ENCODE measurements at places on chromosomes 12 and 14.

DNA sequence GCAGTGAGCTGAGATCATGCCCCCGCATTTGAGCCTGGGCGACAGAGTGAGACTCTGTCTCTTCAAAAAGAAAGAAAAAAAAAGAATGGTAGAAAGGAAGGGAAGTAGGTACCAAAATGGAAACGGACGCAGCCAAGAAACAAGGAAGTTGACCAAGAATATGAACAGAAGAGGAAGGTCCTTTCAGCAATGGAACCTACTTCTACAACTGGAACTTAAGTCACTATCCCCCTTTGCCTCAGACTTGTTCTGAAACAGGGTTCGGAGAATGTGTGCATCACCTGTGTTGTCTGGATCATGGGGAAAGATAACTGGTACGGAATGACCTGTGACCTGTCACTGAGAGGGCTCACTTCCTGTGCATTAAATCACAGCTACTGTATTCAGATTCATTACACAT, 43.9 kb upstream of the RNASE1 start:
- DNase-seq = no peak

DNA sequence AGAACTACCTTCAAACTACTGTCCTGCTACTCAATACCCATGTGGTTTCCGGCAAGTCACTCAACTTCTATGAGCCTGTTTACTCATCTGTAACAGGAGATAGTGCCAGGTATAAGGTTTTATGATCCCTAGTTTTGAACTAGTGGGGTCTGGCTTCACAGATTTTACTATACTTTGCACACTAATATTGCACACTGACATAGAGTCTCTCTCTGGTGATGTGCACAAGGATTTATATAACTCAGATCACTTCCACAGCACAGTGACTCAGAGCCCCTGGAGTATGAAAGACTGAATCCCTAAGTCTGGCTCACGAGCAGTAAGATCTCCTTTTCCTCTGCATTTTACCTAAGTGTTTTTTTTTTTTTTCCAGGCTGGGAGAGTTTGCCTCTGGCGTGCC, 69.7 kb upstream of the SLC38A2 start:
- DNase-seq = no peak

DNA sequence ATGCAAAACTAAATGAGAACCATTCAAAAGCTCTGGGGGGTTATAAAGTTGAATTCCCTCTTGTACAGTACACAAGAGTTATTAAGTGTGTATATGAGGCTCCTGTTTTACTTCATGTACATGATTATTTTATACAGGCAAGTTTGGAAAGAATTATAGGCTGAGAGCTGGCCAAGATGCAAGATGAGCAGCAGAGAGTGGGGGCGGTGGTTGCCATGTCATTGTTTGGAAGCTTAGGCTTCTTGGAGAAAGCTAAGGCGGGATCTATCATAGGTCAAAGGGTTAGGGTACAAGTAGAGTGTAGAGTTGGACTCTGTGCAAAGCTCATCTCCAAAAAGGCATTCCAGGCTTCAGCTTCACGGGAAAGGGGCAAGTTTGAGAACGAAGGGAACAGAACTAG, 297.1 kb upstream of the TBX3 start:
- no peak for DNase-seq

DNA sequence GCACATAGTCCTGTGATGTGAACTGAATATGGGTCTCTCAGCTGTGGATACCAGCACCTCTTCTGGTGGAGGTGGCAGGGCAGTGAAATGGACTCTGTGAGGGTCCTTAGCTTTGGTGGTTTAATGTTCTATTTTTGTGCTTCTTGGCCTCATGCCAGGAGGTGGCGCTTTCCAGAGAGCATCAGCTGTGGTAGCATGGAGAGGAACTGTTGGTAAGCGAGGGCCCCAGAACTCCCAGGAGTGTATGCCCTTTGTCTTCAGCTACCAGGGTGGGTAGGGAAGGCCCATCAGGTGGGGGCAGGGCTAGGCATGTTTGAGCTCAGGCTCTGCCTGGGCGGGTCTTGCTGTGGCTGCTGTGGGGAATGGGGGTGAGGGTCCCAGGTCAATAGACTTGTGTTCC, 241.7 kb downstream of the AEBP2 start:
- DNase-seq = no peak

GRCh38 chr12:90682398-90682797, 272.6 kb downstream of the CCER1 start:
- no peak for DNase-seq
